ENCODE measurements at places on chromosomes 7 and 10.

DNA sequence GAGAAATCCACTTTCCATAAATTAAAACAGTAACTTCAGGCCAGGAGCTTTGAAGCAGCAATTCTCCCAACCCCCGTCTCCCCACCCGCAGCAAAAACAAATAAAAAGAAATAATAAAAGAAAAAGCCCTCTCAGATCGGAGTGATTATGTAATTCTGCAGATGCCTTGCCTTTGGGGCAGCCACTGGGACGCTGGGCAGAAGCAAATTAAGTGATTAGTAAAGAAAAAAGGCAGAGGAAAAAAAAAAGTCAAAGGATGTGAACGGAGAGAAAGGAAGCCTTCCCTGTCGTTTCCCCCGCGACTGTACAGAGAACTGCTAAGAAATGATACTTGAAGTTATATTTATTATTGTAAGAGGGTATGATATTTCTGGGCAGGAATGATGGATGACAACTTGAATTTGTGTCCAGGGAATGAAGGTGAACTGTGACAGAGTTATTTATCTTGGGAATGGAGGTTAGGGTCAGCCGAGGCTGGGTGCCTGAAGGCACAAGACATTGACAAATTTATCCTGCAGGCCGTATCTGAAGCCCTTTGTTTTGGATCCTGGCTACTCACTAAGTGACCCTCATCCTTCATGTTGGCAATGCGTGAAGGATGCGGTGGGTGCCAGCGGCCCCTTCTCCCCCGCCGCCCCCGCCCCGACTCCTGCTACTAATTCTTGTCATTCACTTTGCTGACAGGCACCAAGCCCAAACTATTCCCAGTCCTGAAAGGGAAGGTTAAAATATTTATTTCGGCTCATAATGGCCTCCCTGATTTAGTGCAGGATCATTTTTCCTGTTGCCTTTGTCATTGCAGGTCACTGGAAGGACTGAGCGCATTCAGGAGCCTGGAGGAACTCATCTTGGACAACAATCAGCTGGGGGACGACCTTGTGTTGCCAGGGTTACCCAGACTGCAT is 604.0 kb downstream of the LRMDA start:
- DNase-seq, result no peak

- DNase-seq, result no peak
Observed at GRCh38 chr7:152025937-152026890, 740 bp downstream of the GALNT11 start.

DNA sequence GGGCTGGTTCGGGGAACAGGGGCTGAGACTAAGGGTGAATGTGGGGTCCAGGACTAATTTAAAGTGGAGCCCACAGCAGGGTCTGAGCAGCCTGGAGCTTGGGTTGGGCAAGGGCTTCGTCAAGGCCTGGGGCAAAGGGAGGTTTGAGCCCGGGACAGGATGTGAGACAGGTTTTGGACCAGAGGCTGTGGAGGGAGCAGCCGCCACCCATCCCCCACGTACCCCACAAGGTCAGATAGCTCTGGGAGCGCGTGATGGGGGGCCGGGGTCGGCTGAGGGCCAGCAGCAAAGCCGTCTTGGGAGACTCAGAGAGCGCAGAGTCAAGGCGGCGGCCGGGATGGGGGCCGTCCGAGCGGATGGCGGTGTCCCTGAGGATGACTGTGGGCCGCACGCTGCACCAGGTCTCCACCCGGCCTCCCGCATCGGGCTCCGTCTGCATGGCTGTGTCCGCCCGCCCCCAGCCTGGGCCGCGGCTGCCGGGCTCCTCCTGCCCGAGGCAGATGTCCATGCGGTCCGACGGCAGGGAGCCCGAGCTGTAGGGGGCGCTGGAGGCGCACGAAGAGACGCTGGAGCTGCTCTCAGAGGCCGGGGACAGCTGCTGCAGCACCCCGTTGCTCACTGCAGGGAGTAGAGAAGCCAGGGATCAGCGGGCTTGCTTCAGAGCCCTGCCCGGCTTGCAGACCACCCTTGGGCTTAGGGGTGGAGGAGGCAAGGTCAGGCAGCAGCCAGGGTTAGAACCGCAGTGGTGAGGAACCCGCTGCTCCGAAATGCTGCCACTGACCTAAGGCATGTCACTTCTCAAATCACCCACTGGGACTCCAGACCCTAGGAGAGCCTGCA is 12.1 kb downstream of the PDZD7 start:
- DNase-seq, result no peak

- DNase-seq, result no peak
Observed at GRCh38 chr10:75283078-75283670, 47.4 kb upstream of the COMTD1 start.

GRCh38 chr7:28627263-28627653 is 214.9 kb downstream of the CREB5 start:
- DNase-seq, result no peak

DNA sequence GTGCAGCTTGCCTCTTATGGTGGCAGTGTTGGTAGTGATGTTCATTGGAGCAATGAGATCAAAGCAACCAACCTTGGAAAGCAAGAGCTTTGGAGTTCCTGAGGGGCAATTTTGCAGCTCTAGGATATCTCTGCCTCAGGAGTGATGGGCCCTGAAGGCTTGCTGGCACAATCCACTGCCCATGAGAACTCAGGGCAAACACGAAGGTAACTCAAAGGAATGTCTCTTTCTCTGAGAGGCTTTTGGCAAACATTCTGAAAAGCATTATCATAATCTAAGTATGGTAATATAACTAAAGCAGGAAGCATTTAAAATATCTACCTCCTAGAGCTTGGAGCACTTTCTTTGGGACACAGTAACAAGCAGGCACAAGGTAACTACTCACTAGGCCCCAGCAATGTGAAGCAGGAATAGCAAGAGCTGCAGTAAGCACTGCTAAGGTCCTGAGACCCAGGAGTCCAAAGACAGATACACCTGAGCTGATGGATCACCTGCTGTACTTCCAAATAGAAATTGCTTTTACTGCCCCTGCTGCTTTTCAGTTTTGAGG is 103.1 kb downstream of the NRF1 start:
- DNase-seq, result no peak

GRCh38 chr10:3773460-3774017 is 11.5 kb downstream of the KLF6 start:
- peak; percentile 57 for DNase-seq

DNA sequence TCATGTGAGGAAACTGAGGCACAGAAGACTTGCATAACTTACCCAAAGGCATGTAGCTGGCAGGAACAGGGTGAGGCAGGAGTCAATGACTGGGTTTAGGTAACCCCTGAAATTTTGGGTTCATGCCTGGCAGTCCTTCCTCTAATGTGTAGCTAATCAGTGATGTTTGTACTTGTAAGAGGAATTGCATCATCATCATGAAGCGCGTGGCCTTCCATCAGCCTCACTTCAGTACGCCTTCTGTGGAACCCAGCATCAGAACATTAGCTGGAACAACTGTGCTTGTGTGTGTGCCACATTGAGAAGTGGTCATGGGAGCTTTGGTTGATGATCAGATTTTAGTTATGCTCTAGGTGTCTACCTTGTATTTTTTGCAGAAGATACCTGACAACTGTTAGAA is 18.2 kb upstream of the STMP1 start:
- DNase-seq, result no peak

DNA sequence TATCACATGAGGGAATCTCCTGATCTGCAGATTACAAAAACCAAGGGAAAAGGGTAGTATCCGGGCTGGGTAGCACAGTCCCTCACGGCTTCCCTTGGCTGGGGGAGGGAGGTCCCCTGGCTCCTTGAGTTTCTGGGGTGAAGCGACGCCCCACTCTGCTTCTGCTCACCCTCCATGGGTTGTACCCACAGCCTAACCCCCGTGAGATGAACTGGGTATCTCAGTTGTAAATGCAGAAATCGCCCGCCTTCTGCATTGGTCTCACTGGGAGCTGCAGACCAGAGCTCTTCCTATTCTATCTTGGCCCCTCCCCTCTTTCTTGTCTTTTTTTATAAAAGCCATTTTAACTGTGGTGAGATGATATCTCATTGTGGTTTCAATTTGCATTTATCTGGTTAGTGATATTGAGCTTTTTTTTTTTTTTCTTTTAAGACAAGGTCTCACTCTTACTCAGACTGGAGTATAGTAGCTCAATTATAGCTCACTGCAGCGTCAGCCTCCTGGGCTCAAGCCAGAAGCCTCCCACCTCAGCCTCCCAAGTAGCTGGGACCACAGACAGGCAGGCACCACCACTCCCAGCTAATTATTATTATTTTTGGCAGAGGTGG is 87.8 kb downstream of the ABCC2 start:
- no peak for DNase-seq

- DNase-seq, result peak; percentile 93
Observed at GRCh38 chr10:93471110-93471651, 11.0 kb downstream of the MYOF start.

- no peak for DNase-seq
Observed at GRCh38 chr10:132304756-132305509, 2.8 kb downstream of the STK32C start.

DNA sequence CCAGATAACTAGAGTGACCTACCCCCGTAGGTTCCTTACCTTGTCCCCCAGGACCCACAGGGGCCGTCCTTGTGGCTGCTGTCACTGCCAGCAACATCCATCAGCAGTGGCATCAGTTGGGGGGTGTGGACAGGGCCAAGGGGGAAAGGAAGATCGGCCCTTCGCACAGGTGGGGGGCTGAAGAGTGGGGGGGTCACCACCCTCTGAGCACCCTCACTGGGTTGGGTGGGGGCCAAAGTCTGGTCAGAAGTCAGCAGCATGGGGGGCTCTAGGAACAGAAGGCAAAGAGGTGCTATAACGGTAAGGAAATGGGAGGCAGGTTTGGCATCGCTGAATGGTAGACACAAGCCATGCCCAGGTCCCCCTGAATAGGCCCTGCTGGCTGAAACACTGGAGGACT is 4.6 kb downstream of the NOBOX start:
- no peak for DNase-seq

DNA sequence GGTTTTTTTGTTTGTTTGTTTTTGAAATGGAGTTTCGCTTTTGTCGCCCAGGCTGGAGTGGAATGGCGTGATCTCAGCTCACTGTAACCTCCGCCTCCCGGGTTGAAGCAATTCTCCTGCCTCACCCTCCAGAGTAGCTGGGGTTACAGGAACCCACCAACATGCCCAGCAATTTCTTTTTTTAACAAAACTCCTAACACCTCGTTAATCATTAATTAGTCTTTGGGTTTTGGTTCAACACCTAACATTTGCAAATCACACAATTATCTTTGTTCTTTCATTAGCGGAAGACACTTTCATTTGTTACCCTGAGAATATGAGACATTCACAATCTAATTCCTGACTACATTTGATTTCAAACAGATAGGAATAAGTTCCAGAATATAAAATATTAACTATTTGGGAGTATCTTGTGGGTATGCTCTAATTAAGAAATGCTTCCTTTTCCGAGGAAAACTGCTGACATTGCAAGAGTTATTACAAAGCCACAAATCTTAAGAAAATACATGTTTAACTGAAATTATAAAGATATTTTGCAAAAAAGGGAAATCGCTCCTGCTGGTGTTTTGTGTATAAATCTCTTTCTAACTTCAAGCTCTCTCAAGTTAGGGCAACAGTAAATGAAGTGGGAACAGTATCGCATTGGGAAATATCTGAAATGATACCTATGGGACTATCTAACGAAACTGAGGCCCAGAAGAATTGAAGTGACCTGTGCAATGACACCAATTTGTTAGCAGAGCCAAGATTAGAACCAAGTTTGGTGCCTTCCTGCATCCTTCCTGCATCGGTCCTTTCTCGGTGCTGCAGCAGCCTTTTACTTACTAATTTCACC is 1.2 kb upstream of the LSM8 start:
- DNase-seq, result no peak

DNA sequence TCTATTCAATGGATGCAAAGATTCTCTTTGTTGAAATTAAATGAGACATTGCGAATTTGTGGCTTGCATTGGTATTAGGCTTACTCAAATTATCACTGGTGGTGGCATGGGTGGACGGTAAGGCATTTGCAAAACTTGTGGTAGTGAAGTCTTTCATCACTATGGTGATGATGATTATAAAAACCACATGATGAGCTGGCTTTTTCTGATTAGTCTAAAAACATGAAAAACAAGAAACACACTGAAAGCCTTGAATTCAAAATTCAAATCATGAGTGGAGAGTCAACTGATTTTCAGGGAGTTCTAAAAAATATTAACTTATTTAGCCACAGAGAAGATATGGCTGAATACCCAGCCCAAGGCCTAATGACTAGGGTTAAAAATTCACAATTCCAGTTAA is 99.8 kb upstream of the HGF start:
- no peak for DNase-seq

DNA sequence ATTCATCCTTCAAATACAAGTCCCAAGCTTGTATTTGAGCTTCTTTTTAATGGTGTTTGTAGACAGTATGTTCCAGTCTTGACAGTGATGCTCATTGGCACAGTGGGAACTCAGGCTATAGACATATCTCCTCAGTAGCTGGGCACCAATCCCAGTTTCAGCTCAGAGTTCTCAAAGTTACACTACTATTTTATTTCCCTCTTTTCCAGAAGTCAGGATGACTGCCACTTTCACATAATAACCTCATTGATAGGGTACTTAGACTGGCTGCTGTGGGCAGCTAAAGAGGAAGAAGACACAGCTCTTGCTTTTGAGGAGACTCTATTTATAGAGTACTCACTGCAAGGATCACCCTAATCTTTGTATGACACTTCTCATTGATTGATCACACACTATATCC is 2.4 kb downstream of the GBF1 start:
- no peak for DNase-seq

GRCh38 chr7:25940086-25940906 is 211.7 kb upstream of the NFE2L3 start:
- no peak for DNase-seq

- DNase-seq, result no peak
Observed at GRCh38 chr10:102962267-102962666, 44.2 kb downstream of the CNNM2 start.

GRCh38 chr7:34242391-34242790 is 337.1 kb downstream of the BMPER start:
- no peak for DNase-seq

DNA sequence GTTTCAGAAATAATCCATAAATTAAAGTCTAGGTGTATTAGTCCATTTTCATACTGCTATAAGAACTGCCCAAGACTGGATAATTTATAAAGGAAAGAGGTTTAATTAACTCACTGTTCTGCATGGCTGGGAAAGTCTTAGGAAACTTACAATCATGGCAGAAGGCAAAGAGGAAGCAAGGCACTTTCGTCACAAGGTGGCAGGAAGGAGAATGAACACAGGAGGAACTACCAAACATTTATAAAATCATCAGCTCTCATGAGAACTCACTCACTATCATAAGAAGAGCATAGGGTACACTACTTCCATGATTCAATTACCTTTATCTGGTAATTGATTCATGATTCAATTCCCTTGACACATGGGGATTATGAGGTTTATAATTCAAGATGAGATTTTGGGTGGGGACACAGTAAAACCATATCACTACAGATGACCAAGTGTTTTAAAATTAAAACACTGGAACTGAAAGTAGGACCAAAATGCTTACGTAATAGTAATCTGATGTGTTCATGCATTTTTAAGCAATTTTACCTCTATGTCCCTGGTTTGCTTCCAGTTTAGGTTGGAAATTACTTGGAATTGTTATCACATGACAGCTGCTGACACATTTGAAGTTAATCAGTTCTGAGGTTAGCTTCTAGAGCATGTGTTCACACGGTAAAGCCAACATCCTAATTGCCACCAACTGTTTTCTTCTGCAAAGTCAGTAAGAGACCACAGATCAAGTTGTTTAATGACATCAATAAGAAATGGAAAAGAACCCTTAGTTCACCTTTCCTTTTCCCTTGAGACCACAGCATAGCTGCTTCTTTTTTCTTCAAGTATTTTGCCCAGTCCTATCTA is 48.4 kb upstream of the SEMA3C start:
- DNase-seq, result no peak

- DNase-seq, result no peak
Observed at GRCh38 chr7:101985057-101985902, 167.9 kb downstream of the CUX1 start.

- DNase-seq, result no peak
Observed at GRCh38 chr7:137932881-137933269, 69.0 kb downstream of the CREB3L2 start.
